ENCODE measurements at places on chromosomes 4 and X.

- DNase-seq: no peak
Observed at GRCh38 chr4:145107126-145107525, 9.0 kb downstream of the ABCE1 start.

DNA sequence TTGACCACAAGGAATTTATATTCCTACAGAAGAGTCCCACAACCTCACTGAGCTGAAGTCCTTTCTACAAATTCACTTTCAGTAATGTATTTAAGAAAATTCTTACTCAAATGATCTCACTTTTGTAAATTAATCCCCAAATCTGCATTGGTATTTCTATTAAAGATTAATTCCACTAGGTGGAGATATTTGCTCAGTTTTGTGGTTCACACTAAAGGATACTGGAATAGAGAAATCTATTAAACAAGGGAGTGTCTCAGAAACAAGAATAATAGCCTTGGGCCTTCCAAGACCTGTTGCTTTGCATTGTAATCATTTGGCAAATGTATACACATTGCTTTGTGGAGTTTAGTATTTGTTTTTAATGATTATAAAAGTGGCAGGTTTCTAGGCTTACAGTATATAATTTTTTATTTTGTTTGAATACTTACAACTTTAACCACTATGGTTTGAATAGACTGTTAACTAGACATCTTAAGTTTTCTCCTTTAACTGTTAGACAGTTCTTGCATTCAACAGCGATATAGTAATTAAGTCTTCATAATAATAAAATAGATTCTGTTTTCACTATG, 25.9 kb downstream of the CFAP299 start:
- no peak for DNase-seq

DNA sequence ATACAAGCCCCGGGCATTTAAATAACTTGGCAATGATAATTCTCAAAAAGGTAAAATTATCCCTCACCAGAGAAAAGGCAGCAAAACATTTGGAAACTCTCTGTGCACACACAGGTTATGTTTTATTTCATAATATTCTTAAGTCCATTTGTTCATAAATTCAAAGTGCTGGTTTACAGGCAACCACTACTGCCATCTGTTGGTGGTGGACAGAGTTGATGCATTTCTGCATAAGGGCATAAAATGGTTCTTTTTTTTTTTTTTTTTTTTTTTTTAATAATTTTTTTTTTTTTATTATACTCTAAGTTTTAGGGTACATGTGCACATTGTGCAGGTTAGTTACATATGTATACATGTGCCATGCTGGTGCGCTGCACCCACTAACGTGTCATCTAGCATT, 31.5 kb upstream of the IL21 start:
- DNase-seq: no peak

DNA sequence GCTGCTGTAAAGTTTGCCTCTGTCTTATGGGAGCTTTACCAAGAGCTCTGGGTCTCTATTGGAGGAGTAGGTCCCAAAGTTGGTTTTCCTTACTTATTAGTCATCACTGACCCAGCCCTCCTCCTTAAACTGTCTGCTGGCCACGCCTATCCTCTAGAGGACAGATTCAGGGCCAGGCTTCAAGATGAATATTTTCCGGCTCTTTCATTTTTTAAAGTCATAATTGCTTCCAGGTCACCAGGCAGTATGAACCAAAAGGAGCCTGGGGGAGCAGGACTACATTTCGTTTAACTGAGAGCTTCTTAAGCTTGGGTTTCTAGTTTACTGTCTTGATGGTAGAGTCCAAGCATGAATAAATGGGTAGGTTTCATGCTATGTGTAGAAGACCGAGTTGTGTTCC, 13.7 kb downstream of the BCORL1 start:
- no peak for DNase-seq

DNA sequence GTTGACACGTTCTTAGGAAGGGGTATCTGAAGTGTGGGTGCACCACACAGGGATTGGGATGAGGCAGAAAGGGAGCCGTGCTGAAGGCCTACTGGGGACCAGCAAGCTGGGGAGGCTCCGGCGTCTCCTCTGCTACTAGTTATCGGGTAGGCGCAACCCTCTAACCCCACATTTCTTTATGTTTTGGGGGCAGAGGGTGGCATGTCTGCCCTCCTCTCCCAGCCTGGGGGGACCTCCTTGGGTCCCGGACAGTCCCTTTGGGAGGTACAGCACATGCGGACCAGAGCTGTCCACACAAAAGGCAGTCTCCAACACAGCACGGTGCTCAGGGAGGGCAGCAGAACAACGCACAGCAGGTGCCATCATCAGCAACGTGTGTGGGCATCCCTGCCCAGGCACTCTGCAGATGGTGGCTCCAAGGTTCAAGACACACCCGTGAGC, 33.2 kb downstream of the WDR1 start:
- no peak for DNase-seq

DNA sequence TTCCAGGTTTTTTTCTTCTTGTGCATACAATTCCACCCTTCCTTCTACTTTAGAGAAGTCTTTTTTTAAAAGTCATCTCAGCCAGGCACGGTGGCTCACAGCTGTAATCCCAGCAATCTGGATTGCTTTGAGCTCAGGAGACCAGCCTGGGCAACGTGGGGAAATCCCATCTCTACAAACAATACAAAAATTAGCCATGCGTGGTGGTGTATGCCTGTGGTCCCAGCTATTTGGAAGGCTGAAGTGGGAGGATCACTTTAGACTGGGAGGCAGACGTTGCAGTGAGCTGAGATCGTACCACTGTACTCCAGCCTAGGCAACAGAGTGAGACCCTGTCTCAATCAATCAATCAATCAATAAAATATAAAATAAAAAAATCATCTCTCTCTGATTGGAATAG, 14.8 kb downstream of the ELOVL6 start:
- DNase-seq: no peak

DNA sequence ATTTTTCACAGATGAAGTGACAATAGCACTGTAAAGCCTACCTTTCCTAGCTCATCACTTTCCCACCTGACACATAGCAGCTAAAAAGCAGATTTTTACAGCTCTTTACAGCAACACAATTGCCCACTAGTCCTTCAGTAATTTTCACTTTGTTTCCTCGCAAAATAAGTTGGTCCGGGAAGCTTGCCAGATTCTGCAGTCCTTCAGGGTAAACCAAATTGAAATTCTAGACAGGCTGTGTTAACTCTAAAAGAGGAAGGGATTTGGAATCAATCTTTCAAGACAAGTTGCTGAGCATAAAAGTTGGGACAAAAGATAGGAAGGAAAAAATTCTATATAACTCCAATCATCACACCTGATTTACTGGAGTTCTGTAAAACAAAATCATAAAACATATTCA, 8.7 kb downstream of the C1QTNF7 start:
- DNase-seq: no peak

DNA sequence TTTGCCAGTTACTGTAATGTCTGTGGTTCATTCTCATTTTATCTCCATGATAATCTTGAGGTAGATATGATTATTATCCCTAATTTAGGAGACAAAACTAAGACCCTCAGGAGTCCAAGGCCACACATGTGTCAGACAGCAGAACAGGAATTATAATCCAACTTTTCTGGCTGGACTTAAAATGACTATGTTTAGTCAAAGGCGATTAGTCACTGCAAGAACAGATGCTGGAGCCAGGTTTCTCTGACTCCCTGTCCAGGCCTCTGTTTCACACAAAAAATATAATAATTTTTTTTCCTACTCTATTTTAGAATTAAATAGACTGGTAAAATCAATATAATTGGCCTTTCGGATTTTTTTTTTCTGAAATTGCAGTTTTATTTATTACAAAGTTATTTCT, 56.7 kb upstream of the TMEM131L start:
- no peak for DNase-seq

- no peak for DNase-seq
Observed at GRCh38 chr4:176569301-176569700, 223.4 kb downstream of the VEGFC start.

GRCh38 chrX:20141281-20142220, at the start of gene EIF1AX:
Gene EIF1AX, minus strand, starts transcription at chrX:20141838. Its CDS starts 198 bp downstream, at chrX:20141640.
- peak; percentile 83 for DNase-seq

DNA sequence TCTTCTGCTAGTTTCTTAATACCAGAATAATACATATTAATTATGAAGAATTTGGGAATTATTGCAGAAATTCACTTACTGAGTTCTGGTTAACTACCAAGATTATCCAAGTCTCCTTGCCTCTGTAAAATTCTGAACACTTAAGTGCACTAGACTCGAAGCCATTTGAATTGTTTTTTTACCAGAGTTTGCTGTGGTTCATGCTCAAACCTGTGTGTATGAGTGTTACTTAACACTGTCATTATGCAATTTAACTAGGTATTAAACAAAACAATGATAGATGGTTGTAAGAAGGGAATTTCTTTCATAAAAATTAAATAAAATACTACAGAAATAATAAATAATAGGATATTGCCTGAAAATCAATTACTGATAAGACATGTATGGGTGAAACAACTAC, 145.6 kb upstream of the FAT4 start:
- no peak for DNase-seq

DNA sequence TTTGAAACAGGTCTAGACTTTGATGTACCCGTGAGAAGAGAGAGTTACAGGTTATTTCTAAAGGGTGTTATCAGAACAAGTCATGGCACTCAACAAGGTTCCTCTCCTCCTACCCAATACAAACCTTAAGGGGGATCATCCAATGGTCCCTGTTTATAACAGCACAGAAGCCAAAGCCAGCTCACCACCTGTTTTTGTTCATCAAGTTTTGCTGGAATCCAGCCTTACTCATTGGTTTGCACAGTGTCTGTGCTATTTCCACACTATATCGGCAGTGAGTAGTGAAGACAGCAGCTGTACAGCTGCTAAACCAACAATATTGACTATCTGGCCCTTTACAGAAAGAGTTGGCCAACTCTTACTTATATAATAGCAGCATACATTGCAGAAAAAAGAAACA, 262.1 kb upstream of the STS start:
- DNase-seq: no peak

DNA sequence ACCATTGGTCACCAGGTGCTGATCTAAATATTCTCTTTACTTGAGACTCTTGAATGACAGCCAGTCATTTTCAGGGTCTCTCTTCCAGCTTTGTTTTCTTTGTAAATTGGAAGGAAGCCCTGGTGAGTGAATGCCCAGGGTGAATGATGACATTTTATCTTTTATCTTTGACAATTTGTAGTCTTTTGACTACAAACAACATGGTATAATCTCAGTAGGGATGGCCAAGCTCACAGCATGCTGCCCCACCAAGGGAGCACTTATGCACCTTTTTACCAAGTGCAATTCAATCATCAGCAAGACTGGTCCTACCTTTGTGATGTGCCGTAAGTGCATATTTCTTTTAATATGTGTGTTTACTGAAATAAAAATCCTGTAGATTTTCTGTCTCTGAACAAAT, 5.7 kb downstream of the AFM start:
- no peak for DNase-seq

GRCh38 chrX:78653118-78653822, 5.9 kb downstream of the RTL3 start:
- no peak for DNase-seq

GRCh38 chrX:16892504-16893362, 22.6 kb upstream of the RBBP7 start:
- DNase-seq: no peak

- DNase-seq: no peak
Observed at GRCh38 chr4:86661006-86661405, 66.9 kb downstream of the PTPN13 start.

- no peak for DNase-seq
Observed at GRCh38 chr4:60221866-60222265, 978.3 kb upstream of the ADGRL3 start.

- no peak for DNase-seq
Observed at GRCh38 chr4:114386637-114387233, 211.9 kb upstream of the UGT8 start.

DNA sequence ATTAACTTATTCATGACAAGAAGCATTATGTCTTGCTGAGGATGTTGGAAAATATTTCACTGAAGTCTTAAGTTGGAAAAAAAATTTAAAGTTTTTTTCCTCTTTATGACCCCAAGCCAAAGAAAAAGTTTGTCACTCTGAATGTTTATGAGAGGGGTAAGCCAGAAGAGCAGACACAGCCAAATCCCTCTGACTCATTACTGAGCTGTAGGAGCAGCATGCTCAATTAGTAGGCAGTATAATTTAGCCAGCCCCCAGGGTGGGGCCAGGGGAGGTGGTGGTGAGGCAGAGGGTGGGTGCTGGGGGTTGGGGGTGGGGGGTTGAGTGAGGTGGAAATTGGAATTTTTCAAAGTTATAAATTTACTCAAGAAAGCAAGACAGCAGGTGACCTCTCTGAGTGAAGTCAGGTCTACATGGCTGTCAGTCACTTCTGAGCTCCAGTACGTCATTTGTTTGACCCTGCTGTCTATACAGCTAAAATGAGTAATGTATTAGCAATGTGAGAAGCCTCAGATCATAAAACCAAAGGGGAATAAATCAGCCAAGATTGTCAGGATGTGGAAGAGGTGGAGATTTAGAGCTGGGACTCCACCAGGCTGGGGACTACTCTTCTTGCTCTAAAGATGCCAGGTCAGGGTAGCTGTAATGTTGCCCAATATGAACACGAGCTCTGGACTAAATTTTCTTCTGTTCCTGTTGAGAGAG, 98.8 kb upstream of the NDP start:
- DNase-seq: no peak

- DNase-seq: no peak
Observed at GRCh38 chr4:83267830-83268475, 16.6 kb downstream of the COQ2 start.

GRCh38 chrX:57379296-57379695, 92.8 kb downstream of the FAAH2 start:
- DNase-seq: no peak
